ENCODE measurements at places on chromosomes 16 and 17.

GRCh38 chr16:10987361-10988163, 43.2 kb downstream of the CLEC16A start:
- no peak for DNase-seq

DNA sequence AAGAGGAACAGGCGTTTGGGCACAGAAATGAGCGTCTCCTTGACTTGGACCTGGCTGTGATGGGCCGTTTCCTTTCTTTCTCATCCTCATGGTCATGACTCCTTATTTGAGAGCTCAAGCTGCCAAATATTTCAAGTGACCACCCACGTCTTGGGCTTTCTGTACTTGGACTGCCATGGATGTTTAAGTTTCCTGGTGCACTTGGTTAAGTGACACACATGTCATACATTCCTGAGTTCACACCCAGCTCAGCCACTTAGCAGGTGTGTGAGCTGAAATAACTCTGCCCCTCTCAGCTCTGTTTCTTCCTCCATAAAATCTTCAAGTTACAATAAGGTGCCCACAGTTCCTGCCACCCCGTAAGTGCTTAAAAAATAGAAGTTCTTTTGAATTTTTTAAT, 114.5 kb downstream of the CLEC16A start:
- DNase-seq: no peak

- no peak for DNase-seq
These were observed 123.7 kb downstream of the STX8 start for GRCh38 chr17:9451934-9452333.

- DNase-seq: no peak
These were observed 176.0 kb downstream of the AATF start for GRCh38 chr17:37124821-37125173.

DNA sequence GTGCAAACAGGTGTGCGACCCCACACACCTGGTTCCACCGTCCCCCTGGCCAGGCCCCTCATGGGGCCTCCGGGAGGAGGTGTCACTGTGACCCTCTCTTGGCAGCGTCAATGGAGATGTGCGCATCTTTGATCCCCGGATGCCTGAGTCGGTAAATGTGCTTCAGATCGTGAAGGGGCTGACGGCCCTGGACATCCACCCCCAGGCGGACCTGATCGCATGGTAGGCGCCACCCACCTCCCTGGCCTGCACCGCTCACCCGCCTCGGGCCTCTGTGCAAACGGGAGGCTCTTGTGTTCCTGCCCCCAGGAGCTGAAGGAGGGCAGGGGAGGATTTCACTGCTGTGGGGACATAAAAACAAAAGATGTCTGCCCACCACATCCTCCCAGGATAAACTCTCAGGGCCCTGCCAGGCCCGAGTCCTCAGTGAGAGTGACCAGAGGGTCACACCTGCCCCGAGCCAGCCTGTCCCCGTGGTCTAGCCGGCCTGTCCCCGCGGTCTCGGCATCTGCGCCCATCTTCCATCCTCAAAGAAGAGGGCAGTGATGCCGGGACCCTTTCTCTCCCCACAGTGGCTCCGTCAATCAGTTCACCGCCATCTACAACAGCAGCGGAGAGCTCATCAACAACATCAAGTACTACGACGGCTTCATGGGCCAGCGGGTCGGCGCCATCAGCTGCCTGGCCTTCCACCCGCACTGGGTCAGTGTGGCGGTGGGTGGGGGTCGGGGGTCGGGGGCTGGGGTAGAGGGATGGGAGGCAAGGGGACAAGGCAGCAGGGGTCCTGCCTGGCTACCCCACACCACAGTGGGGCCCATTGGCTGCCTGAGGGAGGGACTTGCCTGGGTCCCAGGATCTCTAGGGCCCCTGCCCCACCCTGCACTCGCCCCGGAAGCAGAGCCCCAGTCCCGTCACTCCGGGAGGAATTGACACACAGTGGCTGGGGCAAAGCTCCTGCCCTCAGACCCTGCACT, 29.0 kb upstream of the CHMP6 start:
- no peak for DNase-seq

DNA sequence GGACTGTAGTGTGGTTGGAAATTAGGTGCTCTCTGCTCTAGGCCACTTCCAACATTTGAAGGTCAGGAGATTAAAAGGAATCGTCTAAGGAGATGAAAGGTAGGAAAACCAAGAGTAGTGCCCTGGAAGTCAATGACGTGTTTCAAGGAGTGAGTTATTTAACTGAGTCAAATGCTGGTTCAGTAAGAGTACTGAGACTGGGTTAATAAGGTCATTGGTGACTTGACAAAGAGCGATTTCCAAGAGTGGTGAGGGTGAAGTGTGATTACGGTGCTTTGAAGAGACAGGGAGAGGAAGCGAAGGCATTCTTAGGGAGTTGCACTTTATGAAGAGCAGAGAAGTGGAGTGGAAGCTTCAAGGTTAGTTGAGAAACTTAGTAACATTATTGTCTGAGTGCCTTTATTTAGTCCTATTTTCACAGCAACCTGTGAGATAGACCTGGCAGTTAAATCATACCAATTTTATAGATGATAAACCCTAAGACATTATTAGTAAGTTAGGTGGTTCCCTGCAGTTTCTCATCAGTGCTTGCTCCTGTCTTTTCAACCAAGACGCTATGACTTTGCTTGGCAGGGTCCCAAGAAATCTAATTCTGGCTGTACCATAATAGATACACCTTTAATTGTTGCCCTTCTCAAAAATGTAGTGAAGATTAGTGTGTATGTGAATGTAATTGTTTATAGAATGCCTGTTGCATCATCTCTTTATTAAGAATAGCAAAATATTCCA, 5.9 kb downstream of the ZNF207 start:
- DNase-seq: no peak

GRCh38 chr16:68328151-68328859, 17.5 kb downstream of the PRMT7 start:
- peak; percentile 59 for DNase-seq

All from CD8-positive, alpha-beta T cell (primary cell).